Nucleus accumbens (tissue), 56 donors: ENCODE measurements at places on chromosomes 13 and 19.

- DNase-seq = no peak
Observed at GRCh38 chr13:64684685-64685431, 2545.3 kb downstream of the PCDH9 start.

DNA sequence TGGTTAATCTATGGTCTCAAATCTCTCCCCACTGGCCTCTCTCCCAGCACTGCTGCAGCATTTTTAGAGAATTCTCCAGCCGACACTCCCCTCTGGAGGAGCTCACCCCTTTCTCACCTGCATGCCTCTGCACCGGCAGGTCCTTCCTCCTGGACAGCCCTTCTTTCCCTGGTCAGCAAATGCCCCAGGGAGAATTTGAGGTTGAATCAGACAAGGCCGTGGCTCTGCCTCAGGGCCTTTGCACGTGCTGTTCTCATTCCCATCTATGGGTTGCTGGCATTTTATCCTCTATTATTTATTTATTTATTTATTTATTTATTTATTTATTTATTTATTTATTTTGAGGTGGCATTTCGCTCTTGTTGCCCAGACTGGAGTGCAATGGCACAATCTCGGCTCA lies 1.4 kb upstream of the DOCK6 start:
- no peak for DNase-seq

GRCh38 chr13:89750371-89750770 lies 1597.1 kb upstream of the MIR17HG start:
- DNase-seq = no peak

GRCh38 chr13:97275776-97276501 lies 53.8 kb downstream of the MBNL2 start:
- no peak for DNase-seq

GRCh38 chr13:27372896-27373295 lies 51.5 kb upstream of the GTF3A start:
- DNase-seq = no peak

GRCh38 chr13:49066856-49067255 lies 91.1 kb downstream of the FNDC3A start:
- DNase-seq = no peak

DNA sequence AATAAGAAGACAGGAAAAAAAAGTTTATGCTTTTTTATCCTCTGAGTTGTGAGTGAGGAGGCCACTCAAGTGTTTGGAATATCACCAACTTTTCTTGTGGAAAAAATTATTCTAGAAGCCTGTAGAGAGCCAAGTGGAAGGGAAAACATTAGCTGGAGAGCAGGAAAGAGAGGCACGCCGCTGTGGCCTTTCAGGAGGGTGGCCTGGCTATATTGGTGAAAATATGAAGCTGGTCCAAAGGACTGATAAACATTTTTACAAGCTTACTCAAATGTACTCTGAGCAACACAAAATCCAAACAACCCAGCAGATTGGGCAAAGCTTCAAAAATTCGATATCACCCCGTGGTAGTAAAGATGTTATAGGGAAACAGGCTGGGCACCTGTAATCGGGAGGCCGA lies 2.3 kb upstream of the EIF3G start:
- no peak for DNase-seq

- no peak for DNase-seq
Observed at GRCh38 chr19:10270180-10270615, 722 bp upstream of the ICAM1 start.

DNA sequence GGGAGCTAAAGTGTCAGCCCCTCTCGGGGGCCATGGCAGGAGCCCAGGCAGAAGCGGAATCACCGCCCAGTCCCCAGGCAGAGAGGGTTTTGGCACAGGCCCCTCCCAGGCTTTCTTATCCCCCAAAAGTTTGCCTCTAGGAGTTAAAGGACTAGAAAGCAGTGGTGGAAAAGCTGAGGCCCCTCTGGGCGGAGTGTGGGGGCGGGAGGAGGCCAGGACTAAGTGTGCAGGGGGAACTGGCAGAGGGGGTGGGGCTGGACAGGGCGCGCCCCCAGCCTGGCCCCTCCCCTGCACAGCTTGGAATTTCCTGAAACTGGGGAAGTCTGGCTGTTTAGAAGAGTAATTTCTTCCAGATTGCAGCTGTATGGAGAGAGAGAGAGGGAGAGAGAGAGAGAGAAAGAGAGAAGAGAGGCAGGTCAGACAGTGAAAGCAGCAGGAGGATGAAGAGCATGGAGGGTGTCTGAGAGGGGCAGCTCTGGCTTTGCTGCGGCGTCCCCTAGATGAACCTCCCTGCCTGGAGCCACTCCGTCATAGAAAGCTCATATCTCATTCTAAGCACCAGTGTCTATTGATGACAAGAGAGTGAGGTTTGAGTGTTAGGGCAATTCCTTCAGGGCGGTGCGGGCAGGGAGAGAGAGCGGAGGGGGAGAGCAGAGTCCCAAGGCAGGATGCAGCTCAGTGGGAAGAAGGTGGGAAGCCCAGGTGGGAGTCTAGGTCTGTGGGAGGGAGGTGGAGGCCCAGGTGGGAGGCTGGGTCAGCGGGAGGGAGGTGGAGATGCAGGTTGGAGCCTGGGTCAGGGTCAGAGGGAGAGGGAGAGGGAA lies at the start of gene CDC42EP5:
Gene CDC42EP5 (minus strand): TSS at position 226 of the 821 bp plus-strand sequence. CDS start 7,749 bp downstream, outside the sequence.
- DNase-seq = no peak
